Heart left ventricle (tissue), 16 donors: ENCODE measurements at places on chromosomes 2 and 18. TPM values are rescaled to one million over a fixed set of nuclear protein-coding genes. Genes with fewer than 3 reads are reported as not detected.

DNA sequence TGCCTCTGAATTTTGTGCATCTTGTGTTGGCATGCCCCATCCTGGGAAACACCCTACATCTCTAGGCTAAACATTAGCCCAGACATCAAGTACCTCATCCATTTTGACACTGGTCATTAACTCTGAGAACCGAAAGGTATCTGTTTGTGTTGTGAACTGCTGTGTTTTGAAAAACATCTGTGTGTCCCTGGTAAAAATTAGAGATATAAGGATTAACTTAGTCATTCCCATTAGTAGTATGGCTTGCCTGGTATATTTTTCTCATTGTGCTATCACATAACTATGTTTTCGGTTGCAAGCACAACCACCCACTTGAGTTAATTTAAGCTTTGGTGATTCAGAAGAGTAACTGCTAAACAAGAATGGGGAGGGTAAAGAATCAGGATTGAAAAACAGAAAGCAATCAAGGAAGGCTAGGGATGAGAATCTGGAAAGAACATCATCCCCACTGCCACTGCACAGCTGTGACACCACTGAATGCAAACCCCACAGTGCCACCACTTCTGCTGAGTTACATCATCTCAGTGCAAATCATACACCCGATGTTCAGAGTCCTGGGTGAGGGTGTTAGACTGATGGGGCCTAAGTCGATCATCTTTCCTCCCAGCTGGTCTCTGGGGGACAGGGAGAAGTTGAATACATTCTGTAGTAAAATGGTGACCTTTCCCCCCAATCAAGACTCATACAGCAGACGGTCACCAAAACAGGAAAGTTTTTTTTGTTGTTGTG is 234.0 kb downstream of the EPHA4 start:
- DNase-seq = no peak

GRCh38 chr2:205717175-205717846 is 35.0 kb downstream of the NRP2 start:
- DNase-seq = no peak

DNA sequence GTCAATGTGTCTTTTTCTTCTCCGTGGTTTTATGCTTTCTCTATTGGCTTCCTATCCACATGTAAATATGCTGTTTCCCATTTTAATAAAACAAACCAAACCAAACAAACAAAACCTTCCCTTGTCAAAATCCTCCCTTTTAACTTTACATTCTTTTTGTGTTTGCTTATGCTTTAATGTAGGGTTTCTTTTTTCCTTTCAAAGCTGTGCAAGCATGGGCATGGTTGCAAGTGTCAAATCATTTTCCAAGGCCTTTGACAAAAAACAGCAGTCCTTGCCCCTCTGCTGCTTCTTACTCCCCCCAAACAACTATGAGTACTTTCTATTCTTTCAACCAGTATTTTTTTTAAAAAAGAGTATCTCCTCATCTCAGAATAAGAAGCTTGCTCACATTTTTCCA is 66.0 kb upstream of the ACYP2 start:
- DNase-seq = no peak

DNA sequence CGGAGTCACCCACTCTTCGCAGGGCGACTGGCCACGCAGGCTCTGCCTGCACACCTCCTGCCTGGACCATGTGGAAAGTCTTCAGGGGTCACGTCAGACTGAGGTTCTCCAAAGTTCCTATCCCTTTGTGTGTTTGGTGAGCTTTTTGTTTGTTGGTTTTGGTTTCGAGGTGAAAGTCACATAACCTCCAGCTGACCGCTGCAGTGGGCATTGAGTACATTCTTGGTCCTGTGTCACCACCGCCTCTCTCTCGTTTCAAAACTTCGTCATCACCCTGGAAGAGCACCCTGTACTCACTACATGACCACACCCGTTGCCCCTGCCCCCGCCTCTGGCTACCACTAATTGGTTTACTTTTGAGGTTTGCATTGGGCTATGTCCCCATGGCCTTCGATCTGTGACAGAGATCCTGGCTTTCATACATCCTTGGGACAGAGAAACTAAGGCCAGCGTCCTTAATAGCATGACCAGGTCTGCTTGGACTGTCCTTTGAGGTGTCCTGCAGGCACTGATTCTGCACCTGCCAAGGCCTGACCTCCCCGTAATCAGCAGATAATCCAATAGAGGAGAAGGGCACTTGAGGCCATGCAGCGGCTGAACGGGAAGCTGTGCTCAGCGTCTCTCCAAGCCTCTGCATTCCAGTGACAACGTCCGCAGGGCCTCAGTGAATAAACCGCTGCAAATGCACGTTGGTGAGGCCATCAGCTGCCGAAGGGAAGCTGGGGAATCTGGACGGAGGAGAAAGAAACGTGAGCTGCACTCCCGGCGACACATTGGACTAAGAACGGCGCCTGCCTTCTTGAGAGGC is 46.8 kb downstream of the SH3BP4 start:
- no peak for DNase-seq

DNA sequence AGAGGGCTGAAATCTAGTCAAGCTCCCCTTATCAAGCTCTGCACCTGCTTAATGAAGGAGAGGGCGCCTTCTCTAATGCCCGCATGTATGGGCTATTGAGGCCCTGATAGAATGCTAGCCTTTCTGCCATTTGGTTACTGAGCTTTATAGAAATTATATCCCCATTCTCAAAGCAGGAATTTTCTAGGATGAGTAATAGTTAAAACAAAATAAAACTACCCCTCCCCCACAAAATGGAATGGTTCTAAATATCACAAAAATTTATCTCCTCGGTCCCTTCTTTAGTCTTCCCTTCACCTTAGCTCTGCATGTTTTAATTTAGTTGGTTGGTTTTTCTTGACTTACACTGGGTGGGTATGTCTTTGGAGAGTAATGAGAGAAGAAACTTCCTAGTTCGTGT is 37.7 kb downstream of the CD28 start:
- DNase-seq = no peak

DNA sequence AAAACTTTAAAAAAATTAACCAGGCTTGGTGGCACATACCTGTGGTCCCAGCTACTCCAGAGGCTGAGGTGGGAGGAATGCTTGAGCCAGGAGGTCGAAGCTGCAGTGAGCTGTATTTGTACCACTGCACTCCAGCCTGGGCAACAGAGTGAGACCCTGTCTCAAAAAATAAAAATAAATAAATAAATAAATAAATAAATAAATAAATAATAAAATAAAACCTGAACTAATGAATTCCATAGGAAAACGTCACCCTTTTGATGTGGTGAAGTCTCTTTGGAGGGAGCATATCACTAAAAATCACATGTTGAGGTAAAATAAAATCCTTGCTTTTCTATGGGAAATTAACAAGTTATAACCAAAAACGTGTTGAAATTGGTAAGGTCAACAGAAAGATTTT is 29.6 kb upstream of the ITGAV start:
- DNase-seq = no peak

- DNase-seq = no peak
Measured at GRCh38 chr2:233408366-233409285, 54.3 kb downstream of the DGKD start.

GRCh38 chr18:30618567-30618966 is 424.0 kb downstream of the DSC3 start:
- DNase-seq = no peak

The MDH1B gene
- total RNA-seq = 1.00 TPM

The ATOH8 gene
- 18.5 TPM for total RNA-seq

The PSMA8 gene
- not detected for total RNA-seq

The FAM237A gene
- total RNA-seq = 1.4 TPM
